Hippocampal formation (tissue), 2 donors: ENCODE measurements at places on chromosomes 3 and 15.

DNA sequence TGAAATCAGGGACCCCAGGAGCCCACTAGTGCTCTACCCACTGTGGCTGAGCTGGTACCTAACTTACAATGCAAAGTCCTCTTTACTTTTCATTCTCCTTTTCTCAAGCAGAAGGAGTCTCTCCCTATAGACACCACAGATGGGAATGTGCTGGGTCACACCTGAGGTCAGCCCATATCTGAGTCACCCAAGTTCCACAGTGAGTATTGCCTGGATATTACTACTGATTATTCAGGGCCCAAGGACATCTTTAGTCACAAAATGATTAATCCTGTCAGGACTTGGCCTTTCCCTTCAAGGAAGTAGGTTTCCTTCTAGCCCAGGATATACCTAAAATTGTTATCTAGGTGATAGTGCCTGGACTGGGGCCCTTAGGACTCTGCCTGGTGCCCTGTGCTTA lies 1305.2 kb downstream of the SI start:
- no peak for DNase-seq

- DNase-seq: no peak
Measured at GRCh38 chr3:32498252-32498651, 4.4 kb downstream of the CMTM6 start.

- DNase-seq: peak; percentile 85
Measured at GRCh38 chr15:40104865-40105516, 3.7 kb downstream of the BMF start.

DNA sequence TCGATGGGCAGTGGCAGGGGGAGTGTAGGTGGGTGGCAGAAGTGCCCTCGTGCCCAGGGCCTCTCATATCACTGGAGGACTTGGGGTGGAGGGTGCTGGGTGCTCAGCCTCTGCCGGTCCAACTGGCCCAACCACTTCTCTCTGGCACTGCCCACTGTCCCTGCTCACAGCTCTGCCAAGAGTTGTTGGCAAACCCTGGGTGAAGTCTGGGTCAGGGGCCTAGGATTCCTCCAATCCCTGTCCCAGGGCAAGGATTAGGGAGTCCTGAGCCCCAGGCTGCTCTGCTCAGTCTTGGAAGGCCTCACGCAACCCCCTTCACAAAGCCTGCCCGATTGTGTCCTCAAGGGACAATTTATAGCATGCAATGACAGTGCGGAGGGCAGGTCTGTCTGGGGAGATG lies 5.2 kb upstream of the PRKCD start:
- no peak for DNase-seq
